Activated T-cell treated with anti-CD3 and anti-CD28 coated beads, Interleukin-2, amount 50 U/mL, for 72 hours (primary cell): ENCODE measurements at places on chromosomes 4 and X. TPM values are rescaled to one million over a fixed set of nuclear protein-coding genes. Genes with fewer than 3 reads are reported as not detected.

DNA sequence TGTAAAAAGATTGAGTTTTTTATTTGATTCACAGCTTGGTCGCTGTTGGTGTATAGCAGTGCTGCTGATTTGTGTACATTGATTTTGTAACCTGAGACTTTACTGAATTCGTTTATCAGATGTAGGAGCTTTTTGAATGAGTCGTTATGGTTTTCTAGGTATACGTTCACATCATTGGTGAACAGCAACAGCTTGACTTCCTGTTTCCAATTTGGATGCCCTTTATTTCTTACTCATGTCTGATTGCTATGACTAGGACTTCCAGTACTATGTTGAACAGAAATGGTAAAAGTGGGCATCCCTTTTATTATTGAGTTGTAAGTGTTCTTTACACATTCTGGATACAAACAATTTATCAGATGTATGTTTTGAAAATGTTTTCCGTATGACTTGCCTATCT is 76.0 kb downstream of the ADGRG4 start:
- H3K4me3 ChIP-seq: no peak overlapping the region
- DNase-seq: no peak
- peaks cover 23% of the 10 kb centered on the region for H3K4me1 ChIP-seq
- no peak overlapping the region for H3K27ac ChIP-seq
- peaks cover 39% of the 10 kb centered on the region for H3K27me3 ChIP-seq

IL1RAPL1 gene
- total RNA-seq: not detected

- H3K4me1 ChIP-seq: no peaks in the 10 kb centered on the region
- no peak overlapping the region for H3K4me3 ChIP-seq
- peaks cover 2% of the 10 kb centered on the region for H3K36me3 ChIP-seq
Measured at GRCh38 chr4:137853424-137853823, 321.1 kb upstream of the PCDH18 start.

SLAIN2 gene
- 58.0 TPM for total RNA-seq

- H3K4me1 ChIP-seq: peaks cover 22% of the 10 kb centered on the region
- no peaks in the 10 kb centered on the region for H3K27me3 ChIP-seq
- H3K36me3 ChIP-seq: no peaks in the 10 kb centered on the region
- H3K27ac ChIP-seq: no peak overlapping the region
- H3K4me3 ChIP-seq: no peak overlapping the region
Measured at GRCh38 chr4:77151241-77151640, 5.8 kb upstream of the CCNG2 start.

- H3K4me1 ChIP-seq: no peaks in the 10 kb centered on the region
- peaks cover 2% of the 10 kb centered on the region for H3K36me3 ChIP-seq
- no peak overlapping the region for H3K27ac ChIP-seq
- H3K27me3 ChIP-seq: no peaks in the 10 kb centered on the region
- no peak for DNase-seq
- H3K4me3 ChIP-seq: no peak overlapping the region
Measured at GRCh38 chr4:132614682-132615081, 534.4 kb upstream of the PCDH10 start.

- no peak overlapping the region for H3K4me3 ChIP-seq
- H3K27ac ChIP-seq: no peak overlapping the region
- no peaks in the 10 kb centered on the region for H3K27me3 ChIP-seq
- DNase-seq: no peak
- H3K4me1 ChIP-seq: no peaks in the 10 kb centered on the region
- H3K36me3 ChIP-seq: no peaks in the 10 kb centered on the region
Measured at GRCh38 chr4:74294681-74295080, 13.6 kb upstream of the EPGN start.

GRCh38 chr4:85642356-85643100 is 167.6 kb downstream of the ARHGAP24 start:
- no peaks in the 10 kb centered on the region for H3K36me3 ChIP-seq
- no peak overlapping the region for H3K27ac ChIP-seq
- DNase-seq: no peak

DNA sequence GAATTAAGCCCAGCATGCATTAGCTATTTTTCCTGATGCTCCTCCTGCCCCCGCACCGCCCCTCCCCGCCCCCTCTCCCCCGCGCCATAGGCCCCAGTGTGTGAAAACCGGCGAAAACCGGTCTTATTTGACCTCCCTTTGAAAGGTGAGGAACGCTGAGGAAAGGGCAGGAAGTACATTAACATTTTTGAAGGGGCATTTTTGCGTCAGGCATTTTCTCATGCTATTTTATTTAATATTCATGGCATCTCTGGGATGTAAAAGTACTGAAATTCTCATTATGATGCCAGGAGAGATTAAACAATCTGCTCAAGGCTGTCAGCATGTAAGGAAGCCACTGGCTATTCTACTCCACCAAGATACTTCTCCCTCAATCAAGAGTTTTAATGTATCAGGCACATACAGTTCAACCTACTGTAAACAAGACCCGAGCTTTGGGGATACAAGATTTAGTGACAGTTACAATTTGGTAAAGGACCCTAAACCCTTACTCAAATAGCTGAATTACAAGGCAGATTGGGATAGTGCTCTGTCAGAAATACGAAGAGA is 1.2 kb upstream of the NMU start:
- DNase-seq: no peak
- H3K27ac ChIP-seq: no peak overlapping the region
- no peaks in the 10 kb centered on the region for H3K36me3 ChIP-seq

TLR6 gene
- 3.6 TPM for total RNA-seq

DNA sequence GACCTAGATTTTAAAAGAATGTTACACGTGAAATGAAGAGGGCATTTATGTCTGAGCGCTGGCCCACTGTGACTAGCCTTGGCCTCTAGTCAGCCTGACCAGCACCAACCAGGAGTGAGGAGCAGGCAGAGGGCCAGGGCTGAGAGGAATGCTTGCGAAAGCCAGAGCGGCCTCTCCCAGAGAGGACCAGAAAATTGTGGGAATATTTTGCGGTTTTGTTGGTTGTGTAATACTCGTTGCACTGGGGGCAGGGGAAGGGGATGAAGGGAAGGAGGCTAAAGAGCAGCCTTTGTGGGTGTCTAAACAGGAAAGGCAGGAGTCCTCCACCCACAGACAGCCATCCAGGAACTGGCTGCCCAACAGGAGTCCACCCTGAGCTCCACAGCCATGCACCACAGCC is 3.8 kb downstream of the GABRE start:
- no peak overlapping the region for H3K4me3 ChIP-seq
- H3K36me3 ChIP-seq: no peaks in the 10 kb centered on the region
- no peak for DNase-seq

DNA sequence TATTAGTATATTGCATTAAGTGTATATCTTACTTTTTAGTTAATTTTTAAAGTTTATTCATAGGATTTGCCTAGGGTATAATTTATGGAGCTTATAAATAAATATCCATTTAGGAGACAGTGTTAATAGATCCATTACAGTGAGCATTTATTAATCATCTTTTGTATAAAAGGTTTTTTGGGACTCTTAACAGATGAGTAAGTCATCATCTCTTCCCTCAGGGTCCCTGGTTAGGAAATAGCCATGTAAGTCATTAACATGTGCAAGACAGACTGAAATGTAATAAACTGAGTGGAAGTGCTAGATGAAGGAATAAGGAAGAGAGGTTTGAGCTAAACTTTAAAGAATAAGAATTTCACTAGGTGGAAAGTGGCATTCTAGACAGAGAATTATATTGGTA is 69.2 kb downstream of the PAQR3 start:
- no peaks in the 10 kb centered on the region for H3K4me1 ChIP-seq
- H3K27me3 ChIP-seq: no peaks in the 10 kb centered on the region
- DNase-seq: no peak
- no peaks in the 10 kb centered on the region for H3K36me3 ChIP-seq
- no peak overlapping the region for H3K27ac ChIP-seq
- H3K4me3 ChIP-seq: no peak overlapping the region

MAGEC2 gene
- total RNA-seq: not detected

ZFP42 gene
- total RNA-seq: not detected

GRCh38 chr4:7124689-7125442 is 57.0 kb upstream of the GRPEL1 start:
- H3K27ac ChIP-seq: no peak overlapping the region
- no peak for DNase-seq
- H3K4me3 ChIP-seq: no peak overlapping the region

- H3K4me1 ChIP-seq: no peaks in the 10 kb centered on the region
- no peak overlapping the region for H3K27ac ChIP-seq
- no peaks in the 10 kb centered on the region for H3K36me3 ChIP-seq
- DNase-seq: no peak
Measured at GRCh38 chr4:164935363-164935762, 42.1 kb downstream of the TRIM61 start.

DNA sequence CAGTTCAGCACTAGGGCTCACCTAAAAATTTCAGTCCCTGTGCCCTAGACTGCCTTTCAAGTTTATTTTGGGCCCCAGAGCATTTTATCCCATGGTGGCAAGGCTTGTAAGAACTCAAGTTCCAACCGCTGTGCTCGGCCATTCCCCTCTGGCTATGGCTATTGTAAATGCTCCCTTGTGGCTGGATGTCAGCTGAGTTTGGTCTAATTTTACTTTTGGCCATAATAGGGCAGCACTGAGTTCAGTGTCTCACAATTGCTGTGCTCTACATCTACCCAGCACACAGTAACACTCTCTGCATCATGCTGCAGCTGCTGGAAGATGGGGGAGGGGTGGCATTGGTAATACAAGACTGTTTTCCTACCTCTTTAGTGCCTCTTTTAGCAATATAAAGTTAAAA is 210.8 kb upstream of the IRS4 start:
- peaks cover 5% of the 10 kb centered on the region for H3K4me1 ChIP-seq
- DNase-seq: no peak
- H3K36me3 ChIP-seq: no peaks in the 10 kb centered on the region
- H3K27ac ChIP-seq: no peak overlapping the region

- H3K27me3 ChIP-seq: peaks cover 20% of the 10 kb centered on the region
- no peak overlapping the region for H3K27ac ChIP-seq
- no peak overlapping the region for H3K4me3 ChIP-seq
- H3K36me3 ChIP-seq: no peaks in the 10 kb centered on the region
Measured at GRCh38 chrX:88605222-88605583, 141.8 kb upstream of the CPXCR1 start.

GRCh38 chr4:6881908-6882307 is 27.7 kb upstream of the TBC1D14 start:
- no peak for DNase-seq
- H3K27ac ChIP-seq: no peak overlapping the region
- no peak overlapping the region for H3K4me3 ChIP-seq
- no peaks in the 10 kb centered on the region for H3K4me1 ChIP-seq
- no peaks in the 10 kb centered on the region for H3K27me3 ChIP-seq

HPGD gene
- total RNA-seq: 7.2 TPM

GRCh38 chr4:10753336-10753735 is 68.8 kb upstream of the CLNK start:
- H3K27ac ChIP-seq: no peak overlapping the region
- H3K4me1 ChIP-seq: no peaks in the 10 kb centered on the region
- no peak overlapping the region for H3K4me3 ChIP-seq
- no peaks in the 10 kb centered on the region for H3K36me3 ChIP-seq
- no peak for DNase-seq
- H3K27me3 ChIP-seq: peaks cover 21% of the 10 kb centered on the region

DNA sequence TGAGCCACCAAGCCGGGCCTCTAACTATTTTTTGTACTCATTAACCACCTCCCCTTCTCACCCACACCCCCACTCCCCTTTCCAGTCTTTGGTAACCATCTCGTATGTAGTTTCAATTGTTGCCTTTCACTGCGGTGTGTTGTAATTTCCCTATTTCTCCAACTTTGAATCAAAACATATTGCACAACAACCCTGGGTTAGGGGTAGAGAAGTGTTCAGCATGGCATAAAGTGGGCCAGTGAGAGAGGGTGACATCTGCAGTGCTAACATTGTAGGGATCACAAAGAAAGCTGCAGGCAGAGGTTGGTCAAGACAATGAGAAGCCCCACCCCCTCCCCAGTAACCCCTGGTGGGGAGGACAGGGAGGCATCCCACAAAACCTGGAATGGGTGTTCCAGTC is 92.7 kb downstream of the SPATA18 start:
- H3K4me3 ChIP-seq: no peak overlapping the region
- DNase-seq: no peak

- H3K4me1 ChIP-seq: no peaks in the 10 kb centered on the region
- no peak for DNase-seq
Measured at GRCh38 chr4:124505211-124505610, 207.3 kb downstream of the ANKRD50 start.

GRCh38 chr4:73662709-73663546 is 42.7 kb upstream of the RASSF6 start:
- H3K27ac ChIP-seq: no peak overlapping the region
- peaks cover 20% of the 10 kb centered on the region for H3K27me3 ChIP-seq
- no peak for DNase-seq
- H3K36me3 ChIP-seq: no peaks in the 10 kb centered on the region
- no peak overlapping the region for H3K4me3 ChIP-seq
- H3K4me1 ChIP-seq: peaks cover 10% of the 10 kb centered on the region

DNA sequence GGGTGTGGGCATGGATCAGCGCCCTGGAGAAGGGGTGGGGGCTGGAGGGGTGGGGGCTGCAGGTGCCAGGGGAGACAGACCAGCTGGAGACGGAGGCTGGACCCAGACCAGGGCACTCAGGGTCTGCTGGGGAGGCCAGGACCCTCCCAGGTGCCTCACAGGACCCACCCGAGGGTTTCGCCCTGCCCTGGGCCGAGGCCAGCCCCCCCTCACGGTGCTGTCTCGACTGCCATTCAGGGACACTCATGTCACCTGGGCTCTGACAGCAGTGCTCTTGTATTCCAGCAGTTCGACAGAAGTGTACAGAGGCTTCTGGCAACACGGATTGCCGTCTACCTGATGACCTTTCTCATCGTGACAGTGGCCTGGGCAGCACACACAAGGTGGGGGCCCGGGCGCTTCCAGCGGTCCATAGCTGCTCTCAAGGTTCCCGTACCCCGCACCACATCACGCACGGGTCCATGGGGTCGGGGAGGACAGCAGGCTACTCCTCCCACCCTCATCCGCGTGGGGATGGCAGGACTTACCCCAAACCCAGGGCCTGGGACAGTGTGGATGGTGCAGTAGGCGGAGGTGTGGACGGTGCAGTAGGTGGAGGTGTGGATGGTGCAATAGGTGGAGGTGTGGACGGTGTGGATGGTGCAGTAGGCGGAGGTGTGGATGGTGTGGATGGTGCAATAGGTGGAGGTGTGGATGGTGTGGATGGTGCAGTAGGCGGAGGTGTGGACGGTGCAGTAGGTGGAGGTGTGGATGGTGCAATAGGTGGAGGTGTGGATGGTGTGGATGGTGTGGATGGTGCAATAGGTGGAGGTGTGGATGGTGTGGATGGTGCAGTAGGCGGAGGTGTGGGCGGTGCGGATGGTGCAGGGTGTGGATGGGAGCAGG is 18.1 kb downstream of the TMEM175 start:
- H3K27me3 ChIP-seq: no peaks in the 10 kb centered on the region
- DNase-seq: no peak
- H3K4me1 ChIP-seq: no peaks in the 10 kb centered on the region
- H3K4me3 ChIP-seq: no peak overlapping the region
- H3K36me3 ChIP-seq: no peaks in the 10 kb centered on the region

PDHA2 gene
- not detected for total RNA-seq

SPINK2 gene
- total RNA-seq: not detected

DNA sequence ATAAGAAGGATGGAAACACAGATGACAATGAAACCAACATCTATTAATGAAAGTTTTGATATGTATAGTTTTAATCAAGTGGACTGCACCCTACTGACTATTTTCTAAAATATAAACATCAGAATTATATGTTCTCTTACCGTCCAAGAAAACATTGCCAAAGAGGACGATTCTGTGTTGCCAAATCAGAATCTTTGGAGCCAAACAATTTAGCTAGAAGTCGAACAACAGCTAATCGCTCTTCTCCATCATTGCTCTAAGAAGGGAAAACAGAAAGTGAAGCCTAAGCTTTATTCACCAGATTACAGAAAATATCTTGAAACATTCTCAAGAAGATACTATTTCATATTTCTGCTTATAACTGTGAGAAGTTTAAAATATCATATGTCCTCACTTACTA is 64.2 kb downstream of the PDS5A start:
- H3K36me3 ChIP-seq: peaks cover 8% of the 10 kb centered on the region
- no peaks in the 10 kb centered on the region for H3K27me3 ChIP-seq
- DNase-seq: no peak
- no peaks in the 10 kb centered on the region for H3K4me1 ChIP-seq
